ENCODE measurements at places on chromosomes 11 and 22. TPM values are rescaled to one million over a fixed set of nuclear protein-coding genes. Genes with fewer than 3 reads are reported as not detected.

VWA5A gene
- 4.3 TPM for total RNA-seq

OR2D2 gene
- total RNA-seq: not detected

DNA sequence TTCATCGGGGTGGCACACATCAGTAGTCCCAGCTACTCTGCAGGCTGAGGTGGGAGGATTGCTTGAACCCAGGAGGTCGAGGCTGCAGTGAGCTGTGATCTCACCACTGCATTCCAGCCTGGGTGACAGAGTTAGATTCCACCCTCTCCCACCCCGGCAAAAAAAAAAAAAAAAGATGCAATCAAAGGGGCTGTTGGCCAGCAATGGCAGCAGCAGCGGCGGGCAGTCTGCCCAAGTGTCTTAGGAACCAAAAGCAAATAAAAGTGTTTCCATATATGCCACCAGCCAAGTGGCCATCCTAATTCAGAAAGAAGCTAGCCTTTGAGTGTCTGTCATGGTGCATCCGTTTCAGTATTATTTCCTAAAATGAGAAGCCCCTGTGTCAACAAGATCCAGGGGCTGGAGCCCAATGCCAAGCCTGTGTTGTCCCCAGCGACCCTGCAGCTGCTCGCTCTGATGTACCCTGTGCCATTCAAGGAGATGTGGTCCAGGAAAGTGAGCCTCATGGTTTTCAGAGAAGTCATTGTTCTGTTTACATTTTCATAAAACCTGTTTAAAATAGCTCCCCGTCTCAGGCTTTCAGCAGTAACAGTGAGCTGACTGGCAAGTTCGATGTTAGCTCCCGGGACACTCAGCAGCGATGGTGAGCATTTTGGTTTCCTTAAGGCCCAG is 12.5 kb downstream of the CDPF1 start:
- DNase-seq: no peak

- DNase-seq: no peak
Measured at GRCh38 chr11:128412847-128413791, 174.2 kb downstream of the ETS1 start.

- no peak for DNase-seq
Measured at GRCh38 chr11:21897752-21898151, 295.1 kb upstream of the ANO5 start.
